T-cell (primary cell): ENCODE measurements at places on chromosomes 1 and 21. TPM values are rescaled to one million over a fixed set of nuclear protein-coding genes. Genes with fewer than 3 reads are reported as not detected.

DNA sequence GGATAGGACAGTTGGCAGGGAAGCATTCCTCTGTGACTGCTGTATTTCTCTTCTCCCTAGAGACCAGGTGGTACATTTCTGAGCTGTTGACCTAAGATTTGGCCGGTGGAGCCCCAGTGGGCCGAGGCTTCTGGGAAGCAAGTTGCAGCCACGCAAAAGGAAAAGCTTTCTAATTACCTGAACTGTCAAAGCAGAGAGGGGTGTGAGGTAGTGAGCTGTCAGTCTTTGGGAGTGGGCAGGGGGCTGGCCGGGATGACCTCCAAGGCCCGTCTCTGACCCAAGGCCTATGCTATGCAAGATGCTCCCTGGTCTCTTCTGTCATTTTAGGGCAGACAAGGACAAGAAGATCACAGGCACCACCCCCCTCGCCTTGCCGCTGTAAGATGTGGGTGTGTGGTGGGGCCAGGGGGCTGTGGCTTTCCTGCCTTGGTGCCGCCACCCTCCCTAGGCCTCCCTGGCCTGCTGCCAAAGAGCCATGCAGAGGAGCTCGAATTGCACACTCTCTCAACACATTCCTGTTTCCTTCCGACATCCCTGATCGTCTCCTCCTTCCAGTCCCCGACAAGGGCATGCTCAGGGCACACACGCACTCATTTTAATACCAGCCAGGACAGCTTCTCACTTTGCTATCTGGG is 7.7 kb downstream of the PADI1 start:
- DNase-seq: peak; percentile 77

CFHR5 gene
- not detected for total RNA-seq

DNA sequence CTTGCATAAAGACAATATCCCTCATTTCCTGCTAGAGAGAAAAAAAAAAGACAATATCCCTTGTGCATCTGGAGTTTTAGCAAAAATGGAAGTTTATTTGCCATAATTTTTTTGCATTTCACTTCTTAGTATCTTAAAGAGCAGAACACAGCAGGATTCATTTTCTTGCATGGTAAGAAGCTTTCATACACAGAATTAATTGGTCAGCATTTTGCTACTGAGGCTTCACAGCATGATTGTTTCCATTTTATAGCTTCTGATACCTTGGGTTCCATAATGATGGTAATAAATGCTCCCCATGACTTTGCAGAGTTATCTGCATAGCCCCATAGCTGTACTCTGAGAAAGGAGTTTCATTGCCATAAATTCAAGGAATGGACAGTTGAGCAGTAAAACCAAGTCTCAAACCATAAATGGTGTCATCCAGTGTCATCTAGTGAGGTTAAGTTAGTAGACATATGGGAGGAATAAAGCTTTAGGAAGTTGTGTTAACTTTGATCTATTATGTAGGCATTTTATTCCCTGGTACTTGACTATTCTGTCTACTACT is 88.8 kb upstream of the PLD5 start:
- DNase-seq: no peak

DNA sequence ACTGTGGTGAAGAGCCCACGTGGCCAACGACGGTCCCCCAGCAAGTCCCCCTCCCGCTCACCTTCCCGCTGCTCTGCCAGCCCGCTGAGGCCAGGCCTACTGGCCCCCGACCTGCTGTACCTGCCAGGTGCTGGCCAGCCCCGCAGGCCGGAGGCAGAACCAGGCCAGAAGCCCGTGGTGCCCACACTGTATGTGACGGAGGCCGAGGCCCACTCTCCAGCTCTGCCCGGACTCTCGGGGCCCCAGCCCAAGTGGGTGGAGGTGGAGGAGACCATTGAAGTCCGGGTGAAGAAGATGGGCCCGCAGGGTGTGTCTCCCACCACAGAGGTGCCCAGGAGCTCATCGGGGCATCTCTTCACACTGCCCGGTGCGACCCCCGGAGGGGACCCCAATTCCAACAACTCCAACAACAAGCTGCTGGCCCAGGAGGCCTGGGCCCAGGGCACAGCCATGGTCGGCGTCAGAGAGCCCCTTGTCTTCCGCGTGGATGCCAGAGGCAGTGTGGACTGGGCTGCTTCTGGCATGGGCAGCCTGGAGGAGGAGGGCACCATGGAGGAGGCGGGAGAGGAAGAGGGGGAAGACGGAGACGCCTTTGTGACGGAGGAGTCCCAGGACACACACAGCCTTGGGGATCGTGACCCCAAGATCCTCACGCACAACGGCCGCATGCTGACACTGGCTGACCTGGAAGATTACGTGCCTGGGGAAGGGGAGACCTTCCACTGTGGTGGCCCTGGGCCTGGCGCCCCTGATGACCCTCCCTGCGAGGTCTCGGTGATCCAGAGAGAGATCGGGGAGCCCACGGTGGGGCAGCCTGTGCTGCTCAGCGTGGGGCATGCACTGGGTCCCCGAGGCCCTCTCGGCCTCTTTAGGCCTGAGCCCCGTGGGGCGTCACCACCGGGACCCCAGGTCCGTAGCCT is 46.8 kb downstream of the TRIM11 start:
- no peak for DNase-seq

- DNase-seq: no peak
Measured at GRCh38 chr1:173093691-173094445, 43.1 kb upstream of the TNFSF18 start.

DNA sequence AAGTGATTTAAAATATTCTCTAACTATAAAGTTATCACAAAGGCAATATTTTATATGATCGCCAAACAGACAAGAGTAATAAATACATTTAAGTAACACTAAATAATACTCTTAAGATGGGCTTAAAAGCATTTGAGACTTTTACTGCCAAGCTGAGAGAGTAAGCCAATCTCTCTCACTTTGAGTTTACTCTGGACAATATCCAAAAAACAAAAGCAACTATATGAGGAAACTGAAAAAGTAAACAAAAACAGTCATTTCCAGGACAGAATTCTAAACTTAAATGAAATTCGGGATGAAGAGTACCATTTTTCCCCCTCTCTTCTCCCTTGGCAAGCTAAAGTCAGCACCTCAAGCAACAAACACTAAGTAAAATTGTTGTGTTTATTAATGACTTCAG is 173.2 kb downstream of the COP1 start:
- DNase-seq: no peak
